ENCODE measurements at places on chromosomes 11 and 22.

DNA sequence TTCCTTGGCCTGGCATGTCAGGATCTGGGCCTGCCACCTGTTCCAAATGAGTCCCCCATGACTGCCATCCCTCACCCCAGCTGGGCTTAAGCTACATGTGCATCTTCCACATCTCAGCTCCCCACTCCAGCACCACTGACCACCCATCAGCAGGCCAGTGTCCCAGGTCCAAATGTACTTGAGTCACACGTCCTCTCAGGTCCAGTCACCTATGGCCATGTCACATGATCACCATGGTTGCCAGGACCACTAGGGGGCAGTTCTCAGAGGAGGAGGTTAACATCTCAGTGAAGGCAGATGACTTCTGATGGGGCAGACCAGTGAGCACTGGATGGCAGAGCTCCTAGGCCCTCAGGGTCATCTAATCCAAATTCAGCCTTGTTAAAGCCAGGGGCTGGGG is 41.9 kb upstream of the WNT11 start:
- no peak for DNase-seq

DNA sequence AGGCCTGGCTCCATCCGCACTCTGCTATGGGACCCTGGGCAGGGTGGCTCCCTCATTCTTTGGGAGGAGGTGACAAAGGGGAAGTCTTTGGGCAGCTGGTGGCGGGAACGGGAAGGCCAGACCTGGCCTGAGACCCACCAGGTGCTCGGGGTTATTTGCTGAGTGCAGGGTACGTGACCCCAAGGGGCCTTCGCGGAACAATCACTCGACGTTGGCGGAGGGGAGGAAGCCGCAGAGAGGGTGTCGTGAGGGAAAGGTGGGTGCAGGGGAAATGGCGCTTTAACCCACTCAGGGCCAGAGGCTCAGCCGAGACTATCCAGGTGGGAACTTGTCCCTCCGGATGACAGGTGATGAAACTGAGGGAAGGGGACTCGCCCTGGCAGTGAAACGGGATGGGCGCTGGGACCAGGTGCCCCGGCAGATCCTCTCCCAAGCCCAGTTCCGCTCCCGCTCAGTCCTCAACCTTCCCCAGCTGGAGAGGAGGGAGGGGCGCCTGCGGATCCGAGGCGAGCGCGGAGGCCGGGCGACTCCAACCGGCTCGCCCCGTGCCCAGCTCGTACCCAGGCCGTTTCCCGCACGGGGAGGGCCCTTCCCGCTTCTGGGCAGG is 911 bp downstream of the A4GALT start:
- no peak for DNase-seq

DNA sequence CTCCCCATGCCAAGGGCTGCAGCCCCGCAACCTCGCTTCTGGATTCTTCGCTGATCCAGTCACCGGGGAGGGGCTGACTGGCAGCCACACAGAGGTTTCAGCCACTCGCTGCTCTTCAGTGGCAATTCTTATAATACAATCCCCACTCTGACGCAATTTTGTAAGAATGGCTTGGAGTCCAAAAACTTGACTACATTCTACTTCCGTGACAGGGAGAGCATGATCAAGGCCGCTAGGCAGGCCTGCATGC is 14.9 kb downstream of the PPM1F start:
- DNase-seq: no peak

DNA sequence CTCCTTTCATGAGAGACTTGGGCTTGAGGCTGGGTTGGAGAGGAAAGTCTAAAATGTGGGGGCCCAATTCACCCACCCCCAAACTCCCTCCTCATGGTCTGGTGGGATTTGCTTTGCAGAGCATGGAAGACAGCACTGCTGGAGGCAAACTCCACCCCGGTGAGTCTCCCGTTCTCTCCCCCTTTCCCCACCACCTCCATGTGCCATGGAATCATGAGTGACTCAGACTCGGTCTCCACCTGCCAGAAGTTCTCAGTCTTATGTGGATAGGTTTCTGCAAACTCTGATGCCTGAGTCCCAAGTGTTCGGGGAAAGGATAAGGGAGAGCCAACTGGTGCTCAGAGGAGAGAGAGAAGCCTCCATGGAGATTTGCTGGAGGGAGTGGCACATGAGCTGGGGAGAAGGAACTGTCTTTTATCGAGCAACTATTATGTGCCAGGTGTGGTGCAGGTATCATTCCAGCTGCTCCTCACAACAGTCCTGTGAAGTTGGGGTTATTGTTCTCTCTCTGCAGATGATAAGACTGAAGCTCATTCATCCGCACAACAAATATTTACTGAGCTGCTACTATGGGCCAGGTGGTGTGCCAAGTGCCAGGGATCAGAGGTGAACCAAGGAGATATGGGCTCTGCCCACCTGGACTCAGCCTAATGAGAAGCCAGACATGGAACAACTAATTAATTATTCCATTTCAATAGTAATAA is 6.6 kb downstream of the PLEKHB1 start:
- no peak for DNase-seq

GRCh38 chr11:3184732-3185347 is 19.7 kb upstream of the OSBPL5 start:
- DNase-seq: no peak

DNA sequence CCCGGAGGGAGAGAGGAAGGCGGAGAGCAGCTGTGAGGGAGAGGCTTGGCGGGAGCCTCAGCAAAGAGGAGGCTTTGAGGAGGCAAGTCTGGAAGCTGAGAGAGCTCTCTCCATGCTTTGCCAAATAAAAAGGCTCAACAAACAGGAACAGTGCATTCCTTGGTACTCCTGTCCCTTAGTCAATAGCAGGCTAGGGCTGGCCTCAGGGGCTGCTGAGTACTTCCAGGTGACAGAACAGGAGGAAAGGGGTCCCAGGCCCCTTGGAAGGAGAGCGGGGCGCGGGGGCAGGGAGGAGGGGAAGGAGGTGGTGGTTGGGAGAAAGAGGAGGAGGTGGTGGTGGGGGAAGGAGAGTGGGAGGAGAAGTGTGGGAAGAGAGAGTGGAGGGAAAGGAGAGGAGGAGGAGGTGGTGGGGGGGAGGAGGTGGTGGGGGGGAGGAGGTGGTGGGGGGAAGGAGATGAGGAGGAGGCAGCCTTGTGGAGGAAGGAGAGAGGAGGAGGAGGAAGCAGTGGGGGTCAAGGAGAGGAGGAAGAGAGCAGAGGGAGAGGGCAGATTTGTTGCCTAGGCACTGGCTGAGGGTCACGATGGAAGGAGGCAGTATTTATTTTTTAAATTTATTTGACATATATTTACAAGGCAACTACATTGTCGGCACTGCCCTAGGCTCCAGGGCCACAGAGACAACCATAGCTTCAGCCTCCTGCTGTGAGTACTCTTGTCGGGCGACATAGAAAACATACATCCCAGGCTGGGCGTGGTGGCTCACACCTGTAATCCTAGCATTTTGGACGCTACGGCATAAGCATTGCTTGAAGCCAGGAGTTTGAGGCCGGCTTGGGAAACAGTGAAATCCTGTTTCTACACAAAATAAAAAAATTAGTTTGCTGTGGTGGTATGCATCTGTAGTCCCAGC is 74.2 kb upstream of the ZBED5 start:
- peak; percentile 33 for DNase-seq

DNA sequence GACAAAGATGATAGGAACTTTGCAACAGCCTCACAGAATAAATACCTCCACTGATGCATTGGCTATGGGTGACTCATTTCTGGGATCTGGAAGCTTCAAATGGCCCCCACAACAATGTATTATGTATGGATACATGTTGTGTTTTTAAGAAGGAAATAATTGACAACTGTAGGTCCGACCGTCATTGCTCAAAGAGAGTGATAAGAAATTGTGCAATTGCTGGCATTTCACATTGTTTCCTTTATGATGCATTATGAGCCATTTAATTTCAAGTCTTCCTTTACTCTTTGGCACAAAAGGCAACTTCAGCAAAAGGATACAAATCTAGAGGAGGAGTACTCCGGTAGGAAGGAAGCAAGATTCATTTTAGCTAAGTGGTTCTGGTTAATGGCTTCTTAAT is 2.0 kb downstream of the ANO3 start:
- DNase-seq: no peak

All from NB4 (cell line).